Hepatic stellate cell (primary cell): ENCODE measurements at places on chromosomes 7 and 10.

DNA sequence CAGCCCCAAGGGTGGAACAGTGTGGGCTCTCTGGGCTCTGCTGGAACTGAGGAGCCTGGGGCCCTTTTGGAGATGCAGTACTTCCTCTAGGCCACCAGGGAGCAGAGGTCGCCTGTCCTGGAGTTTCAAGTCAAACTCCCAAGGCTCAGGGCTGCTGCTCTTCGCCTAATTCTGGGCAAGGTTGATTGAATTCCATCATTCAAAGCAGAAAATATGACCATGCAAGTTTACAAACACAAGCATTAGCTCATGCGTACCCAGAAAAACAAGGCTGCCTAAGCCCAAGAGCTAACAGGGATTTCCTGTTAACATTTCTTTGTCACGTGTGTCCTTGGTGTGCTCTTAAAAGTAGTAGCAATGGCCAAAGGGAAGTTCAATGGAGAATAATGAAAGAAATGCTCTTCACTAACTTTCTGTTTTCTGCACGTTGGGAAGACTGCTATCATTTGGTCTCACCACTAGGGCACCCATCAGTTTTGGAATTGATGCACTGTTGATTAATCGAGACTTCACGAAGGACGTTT is 20.1 kb downstream of the LDB3 start:
- peak; percentile 83 for DNase-seq

GRCh38 chr7:146067880-146068279 is 48.7 kb upstream of the CNTNAP2 start:
- DNase-seq: no peak

DNA sequence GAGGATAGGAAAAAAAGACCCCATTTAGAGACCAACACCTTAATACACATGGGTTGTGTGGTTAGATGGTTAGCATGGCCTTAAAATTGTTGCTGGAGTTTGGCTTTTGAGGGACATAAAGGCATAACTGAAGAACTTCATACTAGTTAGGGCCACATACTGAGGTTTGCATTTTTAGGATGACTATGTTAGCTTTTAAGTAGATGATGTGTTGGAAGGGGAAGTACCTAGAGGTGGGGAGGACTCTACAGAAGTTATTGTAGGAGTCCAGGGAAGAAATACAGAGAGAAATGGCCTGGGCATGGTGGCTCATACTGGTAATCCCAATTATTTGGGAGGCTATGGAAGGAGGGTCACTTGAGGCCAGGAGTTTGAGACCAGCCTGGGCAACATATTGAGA is 40.5 kb downstream of the ENTPD1 start:
- no peak for DNase-seq

- DNase-seq: peak; percentile 40
These were observed 59.4 kb downstream of the CUZD1 start for GRCh38 chr10:122786269-122786668.

GRCh38 chr10:103696094-103696410 is 159.3 kb downstream of the SH3PXD2A start:
- no peak for DNase-seq

DNA sequence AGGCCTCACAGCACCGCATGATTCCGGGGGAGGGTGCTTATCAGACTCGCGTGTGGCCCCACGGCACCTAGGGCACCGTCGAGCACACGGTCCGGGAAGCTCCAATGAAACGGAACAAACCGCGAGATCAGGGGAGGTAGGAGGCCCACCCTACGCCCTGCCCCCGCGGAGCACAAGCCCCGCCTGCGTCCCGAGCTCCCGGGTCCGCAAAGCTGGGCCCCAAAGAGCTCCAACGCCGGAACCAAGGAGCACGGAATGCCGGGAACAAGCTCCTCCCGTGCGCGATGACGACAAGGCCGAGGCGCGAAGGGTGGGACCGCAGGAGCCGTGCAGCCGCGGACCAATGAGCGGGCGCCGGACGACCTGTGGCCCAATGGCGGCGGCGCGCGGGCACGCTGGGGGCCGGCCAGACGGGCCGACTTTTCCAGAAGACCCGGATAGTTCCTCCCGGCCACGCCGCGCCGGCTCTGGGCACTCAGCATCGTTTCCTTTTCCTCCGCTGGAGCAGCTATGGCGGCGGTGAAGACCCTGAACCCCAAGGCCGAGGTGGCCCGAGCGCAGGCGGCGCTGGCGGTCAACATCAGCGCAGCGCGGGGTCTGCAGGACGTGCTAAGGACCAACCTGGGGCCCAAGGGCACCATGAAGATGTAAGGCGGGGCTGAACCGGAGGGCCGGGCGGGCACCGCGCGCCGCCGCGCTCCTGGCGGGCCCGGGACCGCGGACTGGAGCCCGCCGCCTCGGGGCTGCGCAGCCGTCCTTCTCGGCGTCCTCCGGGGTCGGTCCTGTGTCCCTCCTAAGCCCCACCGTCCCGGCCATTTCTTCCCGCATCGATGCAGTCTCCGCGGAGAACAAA is at the start of the genes CCT6A and PSPH:
Gene CCT6A (plus strand): TSS at position 427 of the 853 bp plus-strand sequence. CDS start 84 bp downstream, at position 511.
Gene PSPH (minus strand): TSS at position 106 of the 853 bp plus-strand sequence. CDS start 30,232 bp downstream, outside the sequence.
- peak; percentile 95 for DNase-seq

DNA sequence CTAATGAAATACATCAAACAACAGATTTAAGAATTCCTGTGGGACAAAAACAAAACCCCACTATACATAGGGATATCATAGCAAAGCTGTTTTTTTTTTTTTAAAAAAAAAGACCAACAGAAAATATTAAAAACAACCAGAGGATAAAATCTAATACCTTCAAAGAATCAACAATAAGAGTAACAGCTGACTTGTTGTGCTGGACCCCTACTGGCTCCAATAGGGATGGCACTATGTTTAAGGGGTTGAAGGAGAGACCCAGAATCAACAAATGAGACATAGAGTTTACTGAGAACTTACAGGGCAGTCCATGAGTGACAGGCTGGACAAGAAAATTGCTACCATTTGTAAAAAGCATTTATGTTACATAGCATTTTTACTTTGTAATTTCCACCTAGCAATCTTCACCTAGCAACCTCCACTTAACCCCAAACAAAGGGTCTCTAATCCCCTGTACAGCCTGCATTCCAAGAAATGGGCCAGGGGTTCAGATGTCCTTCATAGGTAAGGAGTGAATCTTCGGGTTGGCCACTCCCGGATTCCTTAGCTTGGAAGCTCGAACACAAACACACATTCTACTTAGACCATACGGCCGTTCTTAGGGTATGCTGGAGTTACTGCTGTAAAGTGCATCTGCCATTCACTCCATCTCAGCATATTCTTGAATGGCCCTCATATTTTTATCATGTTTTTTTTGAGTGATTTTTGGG is 25.8 kb downstream of the ASZ1 start:
- DNase-seq: no peak

- DNase-seq: peak; percentile 81
These were observed 743 bp downstream of the ADAP1 start for GRCh38 chr7:953547-954327.

GRCh38 chr7:42351316-42351935 is 114.4 kb upstream of the GLI3 start:
- DNase-seq: no peak

- DNase-seq: no peak
These were observed 347.2 kb upstream of the KCND2 start for GRCh38 chr7:119925581-119926289.

DNA sequence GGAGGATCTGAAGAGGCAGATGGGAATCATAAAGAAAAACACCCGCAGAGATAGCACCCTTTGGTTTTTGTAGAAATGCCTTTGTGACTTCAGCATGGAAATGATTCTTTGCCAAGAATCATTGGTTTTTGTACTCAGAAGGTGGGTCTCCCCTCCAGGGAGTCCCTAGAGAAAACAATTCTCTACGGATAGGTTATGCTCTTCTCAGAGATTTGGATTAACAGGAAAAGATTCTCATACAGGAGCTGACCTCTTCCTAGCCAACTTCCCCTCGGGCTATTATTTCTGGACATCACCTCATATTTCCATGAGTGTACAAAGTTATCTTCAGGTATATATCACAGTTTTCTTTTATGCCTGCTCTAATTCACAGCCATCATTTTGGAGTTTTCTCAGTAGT is 274.2 kb upstream of the HABP2 start:
- DNase-seq: no peak

DNA sequence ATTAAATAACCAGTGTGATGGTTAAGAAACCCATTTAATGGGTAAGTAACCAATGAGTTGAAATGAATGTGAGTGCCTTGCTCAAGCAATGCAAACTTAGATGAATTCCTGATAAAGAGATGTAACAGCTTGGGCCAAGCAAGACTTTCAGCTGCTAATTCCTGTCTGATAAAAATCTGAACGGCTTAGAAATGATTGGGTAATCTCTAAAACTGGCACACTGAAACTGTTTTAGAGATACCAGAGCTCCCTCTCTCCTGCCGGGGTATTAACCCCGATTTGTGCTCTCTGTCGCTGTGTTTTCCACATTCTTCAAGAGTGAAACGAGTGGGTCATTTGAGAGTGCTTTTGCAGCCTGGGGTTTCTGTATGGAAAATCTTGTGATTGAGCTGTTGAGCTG is 534.9 kb upstream of the GALNT17 start:
- DNase-seq: no peak

- peak; percentile 69 for DNase-seq
These were observed 67.8 kb upstream of the PDCD4 start for GRCh38 chr10:110803830-110804338.

- no peak for DNase-seq
These were observed 50.8 kb downstream of the ALOX5 start for GRCh38 chr10:45424668-45425404.

DNA sequence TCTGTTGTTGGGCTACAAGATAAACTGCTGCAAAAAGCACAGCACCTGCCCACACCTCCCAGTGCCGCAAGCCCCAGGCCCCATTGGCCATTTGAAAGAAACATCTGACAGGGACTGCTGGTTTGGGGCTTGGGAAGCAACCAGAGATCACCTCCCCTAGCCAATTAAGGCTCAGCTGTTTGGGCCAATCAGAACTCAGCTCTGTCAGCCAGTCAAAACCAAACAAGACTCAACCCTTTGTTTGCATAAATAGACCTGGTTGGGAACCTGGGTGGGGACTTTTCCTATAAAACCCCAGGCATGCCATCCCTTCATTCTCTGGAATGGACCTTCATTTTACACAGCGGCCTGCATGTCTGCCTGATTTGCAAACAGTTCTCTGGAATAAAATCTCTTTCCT is 17.2 kb upstream of the NME8 start:
- DNase-seq: no peak

DNA sequence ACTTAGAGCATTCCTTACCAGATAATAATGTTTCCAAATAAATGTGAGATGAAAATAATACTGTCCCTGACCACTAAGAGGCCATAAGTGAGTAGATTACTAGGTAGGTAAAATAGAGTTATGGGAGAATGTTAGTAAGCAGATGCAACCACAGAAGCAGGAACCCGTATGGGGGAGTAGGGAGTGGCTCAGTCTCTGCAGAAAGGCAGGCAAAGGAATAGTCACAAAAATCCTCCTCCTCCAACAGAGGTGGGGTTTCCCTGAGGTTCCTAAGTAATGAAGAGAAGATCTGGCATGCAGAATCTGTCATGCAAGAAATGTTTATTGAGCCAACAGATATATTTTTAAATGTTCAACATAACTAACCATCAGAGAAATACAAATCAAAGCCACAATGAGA is 9.0 kb upstream of the YAE1 start:
- no peak for DNase-seq

- no peak for DNase-seq
These were observed 289.3 kb upstream of the ZMIZ1 start for GRCh38 chr10:78779339-78779955.

GRCh38 chr7:32163141-32163806 is 93.1 kb upstream of the PDE1C start:
- DNase-seq: peak; percentile 43
